Stimulated activated memory B cell treated with anti-CD40 and anti-IgM and Interleukin-4, amounts not matched to agents 10 μg/mL and 1 μg/mL and 100 μg/mL, for 72 hours (primary cell): ENCODE measurements at places on chromosomes 7 and 10.

DNA sequence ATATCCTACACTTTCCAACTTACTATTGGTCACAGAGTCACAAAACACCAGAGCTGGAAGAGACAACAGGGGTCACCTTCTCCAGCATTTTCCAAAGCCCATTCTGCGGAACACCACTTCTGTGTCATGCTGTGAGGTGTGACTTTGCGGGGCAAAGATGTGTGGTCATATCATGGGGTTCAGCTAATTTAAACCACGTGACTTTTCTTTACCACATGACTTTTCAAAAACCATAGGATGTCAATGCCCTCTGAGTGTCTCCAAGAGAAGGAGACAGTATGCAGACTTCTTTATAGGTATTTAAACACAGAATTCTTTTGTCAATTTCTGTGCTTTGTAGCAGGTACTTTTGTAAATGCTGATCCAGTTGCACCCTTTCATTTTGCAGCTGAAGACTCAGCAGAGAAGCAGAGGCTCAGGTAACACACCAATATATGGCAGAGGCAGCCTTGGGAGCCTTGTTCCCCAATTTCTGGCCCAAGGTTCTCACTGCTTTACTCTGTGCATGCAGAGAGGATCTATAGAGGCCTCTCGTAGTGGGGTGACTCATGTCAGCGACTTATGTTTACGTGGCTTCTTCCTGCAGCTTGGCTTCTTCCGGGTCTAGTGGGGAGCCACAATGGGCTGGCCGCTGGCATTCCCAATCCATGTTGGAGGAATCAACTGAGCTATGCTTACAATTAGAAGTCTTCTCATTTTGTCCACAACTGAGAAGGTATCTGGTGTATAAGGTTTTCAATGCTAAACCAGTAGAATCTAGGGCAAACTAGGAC lies 104.0 kb upstream of the RHOBTB1 start:
- no peak for ATAC-seq

GRCh38 chr10:22345301-22346095 lies at the start of gene SPAG6:
Gene SPAG6 (plus strand): TSS chr10:22345496. CDS start chr10:22345612, 116 bp downstream.
- ATAC-seq: no peak

- ATAC-seq: no peak
Measured at GRCh38 chr10:75394221-75394620, 7.3 kb downstream of the ZNF503 start.

DNA sequence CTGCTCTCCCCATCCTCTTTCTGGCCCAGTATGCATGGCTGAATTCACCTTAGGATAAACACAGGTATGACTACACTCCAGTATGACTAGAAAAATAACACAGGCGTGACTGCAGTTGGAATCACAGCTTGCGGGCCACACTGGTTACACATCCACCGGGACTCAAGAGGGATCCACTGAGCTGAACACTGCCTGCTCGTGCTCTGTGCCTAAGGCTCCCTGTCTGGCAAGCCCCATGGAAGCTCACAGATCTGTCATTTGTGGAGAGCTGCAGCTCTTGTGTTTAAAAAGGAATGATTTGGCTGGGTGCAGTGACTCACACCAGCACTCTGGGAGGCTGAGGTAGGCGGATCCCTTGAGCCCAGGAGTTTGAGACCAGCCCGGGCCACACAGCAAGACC lies 26.8 kb downstream of the VOPP1 start:
- no peak for ATAC-seq

DNA sequence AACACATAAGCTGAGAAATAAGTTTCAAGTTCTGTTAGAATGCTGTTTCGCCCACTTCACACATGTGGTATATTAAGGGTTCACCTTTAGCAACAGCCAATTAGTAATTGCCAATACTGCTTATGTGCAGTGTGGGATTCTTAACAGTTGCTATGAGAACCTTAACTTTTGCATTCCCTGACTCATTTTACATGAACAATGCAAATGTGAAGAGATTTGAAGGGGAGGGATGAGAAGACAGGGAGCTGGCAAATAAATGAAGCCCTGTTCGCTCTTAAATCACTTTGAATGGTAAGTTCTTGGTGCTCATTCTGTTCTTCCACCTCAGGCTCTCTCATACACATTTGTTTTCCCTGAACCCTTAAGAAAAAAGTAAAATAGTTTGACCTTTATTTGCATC lies 82.3 kb downstream of the LRRC4 start:
- ATAC-seq: no peak

- no peak for ATAC-seq
Measured at GRCh38 chr7:139709485-139709884, 68.3 kb downstream of the HIPK2 start.

DNA sequence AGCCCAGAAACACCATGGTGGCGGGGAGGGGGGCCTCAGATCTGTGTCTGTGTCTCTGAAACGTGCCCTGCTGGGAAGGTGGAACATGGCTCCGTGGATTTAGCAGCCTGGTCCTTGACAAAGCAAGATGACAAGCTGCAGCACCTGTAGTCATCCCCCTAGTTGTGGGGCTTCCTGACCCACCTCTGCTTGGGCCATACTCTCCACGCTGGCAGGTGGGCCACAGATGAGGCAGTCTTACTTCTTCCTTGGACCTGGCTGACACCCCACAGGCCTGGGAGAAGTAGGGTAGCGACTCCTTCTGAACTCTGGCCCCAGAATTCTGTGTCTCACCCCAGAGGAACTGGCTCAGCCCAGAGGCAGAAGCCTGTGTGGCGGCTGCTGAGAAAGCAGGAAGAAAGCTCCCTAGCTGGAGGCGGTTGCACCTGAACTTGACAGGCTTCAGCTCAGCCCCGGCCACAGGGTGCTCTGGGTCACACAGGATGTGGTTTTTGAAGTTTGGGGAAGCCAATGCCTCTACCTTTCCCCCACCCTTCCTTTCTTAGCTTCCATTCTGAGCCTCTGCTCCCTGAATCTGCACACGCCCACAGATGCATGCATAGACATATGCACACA lies 113.9 kb downstream of the ABLIM1 start:
- peak; percentile 96 for ATAC-seq

DNA sequence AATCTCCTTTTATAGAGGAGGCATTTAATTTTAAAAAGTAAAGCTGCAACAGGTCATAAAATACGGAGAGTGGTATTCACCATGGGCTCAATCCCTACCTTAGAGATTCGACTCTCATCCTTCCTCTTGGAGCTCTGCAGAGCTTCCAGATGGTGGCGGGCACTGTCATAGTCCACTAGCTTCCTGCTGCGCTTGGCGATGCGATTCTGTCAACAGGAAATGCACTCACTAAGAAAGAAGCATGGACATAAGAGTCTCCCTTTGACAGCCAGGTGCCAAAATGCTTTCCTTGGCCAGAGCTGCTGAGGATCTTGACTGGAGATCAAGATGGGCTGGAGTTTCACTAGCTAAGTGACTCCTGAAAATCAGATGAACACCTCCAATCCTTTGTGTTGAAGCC lies 154.4 kb downstream of the AMPH start:
- no peak for ATAC-seq

- ATAC-seq: no peak
Measured at GRCh38 chr7:55568613-55569268, 3.6 kb downstream of the VOPP1 start.
